ENCODE measurements at places on chromosomes 13 and 19. TPM values are rescaled to one million over a fixed set of nuclear protein-coding genes. Genes with fewer than 3 reads are reported as not detected.

The CPT1C gene
- 1.6 TPM for total RNA-seq

DNA sequence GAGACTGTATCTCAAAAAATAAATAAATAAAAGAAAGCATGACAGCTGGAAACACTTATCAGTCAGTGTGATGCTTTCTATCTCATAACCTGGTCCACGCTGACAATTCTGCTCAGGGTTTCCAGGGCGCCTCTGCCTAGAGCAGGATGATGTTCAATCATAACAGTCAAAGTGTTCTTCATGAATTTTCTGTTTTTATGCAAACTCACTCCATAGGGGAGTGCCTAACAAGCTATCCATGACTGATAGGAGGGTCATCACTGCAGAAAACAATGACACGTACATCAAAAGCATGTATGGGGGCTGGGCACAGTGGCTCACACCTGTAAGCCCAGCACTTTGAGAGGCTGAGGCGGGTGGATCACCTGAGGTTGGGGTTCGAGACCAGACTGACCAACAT is 41.4 kb upstream of the ZNF83 start:
- no peak for DNase-seq

The CFAP97D2 gene
- total RNA-seq = not detected

The FCHO1 gene
- total RNA-seq = 70.6 TPM

The ITGBL1 gene
- not detected for total RNA-seq

DNA sequence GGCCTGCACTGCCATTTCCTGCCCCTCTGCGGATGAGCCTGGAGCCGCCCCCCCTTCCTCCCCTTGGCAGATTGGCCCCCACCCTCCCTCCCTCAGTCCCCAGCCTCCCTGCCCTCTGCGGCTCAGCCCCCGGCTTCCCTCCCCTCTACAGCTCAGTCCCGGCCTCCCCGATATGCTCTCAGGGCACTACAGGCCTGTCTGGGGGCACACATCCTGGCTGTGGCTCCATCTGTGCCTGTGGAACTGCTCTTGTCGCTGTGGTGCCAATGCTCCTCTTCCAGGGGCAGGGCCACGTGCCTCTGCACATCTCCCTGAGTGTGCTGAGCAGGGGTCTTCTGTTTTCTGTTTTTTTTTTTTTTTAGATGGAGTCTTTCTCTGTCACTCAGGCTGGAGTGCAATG is 39.0 kb downstream of the ADPRHL1 start:
- DNase-seq = no peak
